NCI-H187 treated with DMSO at 0.1 percent for 48 hours (cell line): ENCODE measurements at places on chromosomes 4 and X.

DNA sequence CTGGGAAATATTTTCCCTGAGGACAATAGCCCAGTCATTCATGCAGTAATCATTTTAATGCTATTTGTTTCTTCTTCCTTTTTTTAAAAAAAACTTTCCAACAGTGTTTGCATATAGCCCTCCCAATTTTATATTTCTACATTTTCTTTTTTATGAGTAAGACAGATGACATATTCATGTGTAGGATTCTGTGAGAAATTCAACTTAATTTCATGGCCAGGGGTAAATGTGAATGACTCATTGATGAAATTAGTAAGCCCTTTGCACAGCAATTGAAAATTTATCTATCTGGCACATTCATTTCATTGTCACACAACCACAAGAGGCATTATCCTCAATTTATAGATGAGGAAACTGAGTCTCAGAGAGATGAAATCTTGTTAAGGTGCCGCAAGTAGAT, 13.7 kb upstream of the SMIM20 start:
- DNase-seq: no peak

- DNase-seq: no peak
Observed at GRCh38 chrX:70044541-70045245, 5.0 kb downstream of the AWAT2 start.

GRCh38 chr4:39237179-39237578, 54.9 kb downstream of the WDR19 start:
- DNase-seq: no peak

DNA sequence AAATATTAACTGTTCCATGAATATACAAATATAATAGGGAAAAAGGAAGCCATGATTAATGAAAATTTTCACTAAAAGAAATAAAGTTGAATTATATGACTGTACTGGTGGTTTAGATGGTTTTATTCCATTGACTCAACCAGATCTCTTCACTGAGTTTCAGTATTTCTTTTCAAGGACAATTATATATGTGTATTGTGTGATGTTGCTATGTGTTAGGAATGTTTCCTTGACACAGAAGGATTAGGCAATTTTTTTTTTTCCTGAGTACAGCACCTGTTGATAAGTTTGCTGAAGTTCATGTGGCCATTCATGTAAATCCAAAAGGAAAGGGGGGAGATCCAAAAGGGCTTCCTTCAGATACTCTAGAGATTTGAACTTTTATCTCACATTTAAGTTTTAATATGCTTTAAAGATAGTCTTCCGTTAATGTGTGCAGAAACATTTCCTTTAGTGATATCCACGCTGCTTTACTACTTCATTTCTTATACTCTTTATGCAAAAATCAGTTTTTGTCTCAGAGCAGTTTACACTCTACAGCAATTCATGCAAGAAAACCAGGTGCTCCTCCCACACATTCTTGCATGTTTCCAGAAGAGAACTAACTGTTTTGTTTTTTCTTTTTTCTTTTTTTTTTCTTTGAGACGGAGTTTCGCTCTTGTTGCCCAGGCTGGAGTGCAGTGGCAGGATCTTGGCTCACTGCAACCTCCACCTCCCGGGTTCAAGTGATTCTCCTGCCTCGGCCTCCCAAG, 249.1 kb downstream of the RPA4 start:
- no peak for DNase-seq

DNA sequence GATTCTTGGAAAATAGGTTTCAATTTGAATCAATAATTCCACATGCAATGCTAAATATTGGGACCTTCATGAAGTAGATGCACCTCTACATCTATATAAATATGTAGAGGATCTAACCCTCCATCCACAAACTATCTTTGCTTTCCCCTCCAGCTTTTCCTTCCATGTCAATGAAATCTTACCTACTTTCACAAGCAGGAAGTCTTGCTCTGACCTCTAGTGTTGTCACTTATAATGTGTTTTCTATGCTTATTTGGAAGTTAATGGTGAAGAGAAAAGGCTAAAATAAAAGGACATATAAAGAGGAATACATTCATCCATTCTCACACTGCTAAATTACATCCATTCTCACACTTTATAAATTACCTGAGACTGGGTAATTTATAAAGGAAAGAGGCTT, 472.7 kb upstream of the DIAPH2 start:
- DNase-seq: no peak

DNA sequence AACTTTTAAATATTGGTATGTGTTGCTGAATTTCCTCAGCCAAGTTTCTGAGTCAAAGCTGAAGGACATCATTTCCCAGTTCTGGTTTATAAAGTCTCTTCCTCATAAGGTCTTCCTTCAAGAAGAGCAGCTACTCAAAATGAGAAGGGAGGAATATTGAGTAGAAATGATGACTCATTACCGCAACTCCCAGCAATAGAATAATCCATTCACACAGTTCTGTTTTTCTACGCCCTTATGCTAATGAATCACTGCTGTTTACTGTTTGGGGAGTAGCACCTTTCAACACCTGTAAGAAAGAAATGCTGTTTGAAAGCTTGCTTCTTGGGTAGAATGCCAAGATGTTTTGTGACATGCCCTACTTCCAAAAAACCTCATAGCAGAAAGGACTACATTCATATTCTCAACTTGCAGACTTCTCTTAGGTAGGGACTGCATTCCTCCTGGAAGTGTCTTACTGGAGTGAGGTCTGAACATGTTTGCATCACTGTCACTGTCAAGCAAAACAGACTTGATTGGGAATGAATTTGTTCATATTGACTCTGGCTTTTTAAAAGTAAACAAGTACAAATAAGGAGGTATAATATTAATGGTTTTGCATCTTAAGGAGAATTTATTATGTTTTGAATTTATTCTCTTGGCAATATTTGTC, 147.2 kb upstream of the BANK1 start:
- DNase-seq: no peak

DNA sequence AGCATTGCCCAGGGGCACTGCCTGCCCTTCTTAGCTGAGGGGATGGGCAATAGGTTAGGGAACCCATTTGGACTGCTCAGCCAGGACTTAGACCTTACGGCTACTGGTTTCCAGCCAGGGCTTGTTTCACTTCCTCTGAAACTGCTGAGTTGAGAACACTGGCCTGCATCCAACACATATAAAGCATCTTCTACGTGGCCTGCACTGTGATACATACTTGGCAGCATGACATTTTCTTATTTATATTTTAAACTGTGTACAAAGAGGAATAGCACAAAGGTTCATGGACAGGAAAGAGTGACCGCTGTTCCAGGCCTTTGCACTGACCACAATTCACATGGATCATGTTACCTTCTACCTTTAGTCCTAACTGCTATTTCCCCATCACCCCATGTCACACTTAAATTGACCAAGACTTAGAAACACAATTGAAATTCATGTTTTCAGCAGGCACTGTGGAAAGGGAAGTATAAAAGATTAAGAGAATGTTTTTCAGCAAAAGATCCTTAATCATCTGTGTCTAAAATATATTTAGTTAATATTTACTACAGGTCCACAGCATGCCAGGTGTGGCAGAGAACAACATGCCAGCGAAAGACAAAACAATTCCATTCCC, 43.7 kb downstream of the NLGN4X start:
- no peak for DNase-seq

- DNase-seq: no peak
Observed at GRCh38 chrX:2691543-2692220, 587 bp downstream of the CD99 start.

- no peak for DNase-seq
Observed at GRCh38 chr4:16126714-16127113, 42.9 kb upstream of the PROM1 start.

DNA sequence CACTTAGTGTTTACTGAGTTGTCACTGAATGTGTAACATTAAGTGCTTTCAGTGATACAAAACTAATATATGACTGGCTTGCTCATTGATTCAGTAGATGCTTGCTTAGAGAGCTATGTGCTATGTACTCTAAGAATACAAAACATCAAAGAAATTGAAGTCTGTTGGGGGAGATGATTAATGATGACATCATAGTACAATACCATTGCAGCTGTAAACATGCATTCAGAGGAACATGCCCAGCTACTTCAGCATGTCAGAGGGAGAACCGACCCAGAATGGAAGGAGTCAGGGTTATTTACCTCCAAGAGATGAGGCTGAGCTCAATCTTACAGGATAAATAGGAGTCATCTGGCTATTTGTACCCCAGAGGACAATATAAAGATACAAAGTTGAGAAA, 290.8 kb downstream of the TENM3 start:
- DNase-seq: no peak

GRCh38 chr4:121728066-121728465, 31.3 kb upstream of the ANXA5 start:
- no peak for DNase-seq

- no peak for DNase-seq
Observed at GRCh38 chr4:165385126-165385525, 6.3 kb downstream of the CPE start.

- no peak for DNase-seq
Observed at GRCh38 chrX:40224658-40225057, 126.9 kb upstream of the BCOR start.

DNA sequence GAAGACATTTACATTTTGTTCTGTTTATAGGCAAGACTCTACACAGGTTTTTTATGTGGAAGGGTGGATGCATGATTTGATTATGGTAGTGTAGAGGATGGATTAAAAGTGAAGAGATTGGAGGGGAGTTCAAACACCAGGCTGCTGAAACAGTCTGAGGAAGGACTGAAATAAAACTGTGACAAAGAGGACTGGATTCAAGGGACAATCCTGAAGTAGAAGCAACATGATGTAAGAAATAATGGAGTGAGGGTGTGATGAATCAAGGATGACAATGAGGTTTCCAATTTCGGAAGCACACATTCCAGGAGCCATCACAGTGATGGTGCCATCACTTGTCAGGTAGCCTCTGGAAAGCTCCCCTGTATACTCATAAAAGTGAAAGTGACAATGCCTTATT, 103.5 kb downstream of the SYNPO2 start:
- no peak for DNase-seq

- DNase-seq: no peak
Observed at GRCh38 chr4:2436301-2436700, 17.5 kb downstream of the CFAP99 start.

GRCh38 chr4:184616633-184617551, 32.4 kb downstream of the CASP3 start:
- no peak for DNase-seq

DNA sequence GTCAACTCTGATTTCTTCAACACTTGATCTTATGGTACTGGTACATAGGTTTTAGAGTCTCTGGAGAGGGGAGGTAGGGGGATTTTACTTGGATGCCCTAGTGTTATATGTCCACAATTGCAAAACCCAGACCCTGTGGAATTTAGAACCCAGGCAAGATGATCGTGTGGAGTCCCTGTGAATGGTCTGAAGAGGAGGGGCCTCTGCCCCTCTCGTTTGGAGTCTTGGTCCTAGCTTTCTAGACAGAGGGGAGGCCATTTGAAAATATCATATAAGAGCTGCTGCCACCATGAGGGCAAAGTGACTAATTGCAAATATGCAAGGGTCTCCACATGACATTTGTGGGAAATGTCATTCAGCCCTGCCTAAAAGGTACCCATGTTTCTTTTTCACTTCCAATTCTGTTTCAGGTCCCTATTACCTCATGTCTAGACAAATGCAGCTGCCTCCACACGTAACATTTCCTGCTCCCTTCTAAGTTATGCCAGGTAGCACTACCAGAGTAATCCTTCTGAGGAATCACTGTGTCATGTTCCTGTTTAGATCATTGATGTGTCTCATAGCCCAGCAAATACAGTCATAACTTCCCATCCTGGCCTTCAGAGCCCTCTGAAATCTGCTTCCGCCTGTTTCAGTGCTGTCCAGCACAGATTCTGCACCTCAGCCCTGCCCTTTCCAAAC, 126.8 kb downstream of the KLHL8 start:
- DNase-seq: no peak

DNA sequence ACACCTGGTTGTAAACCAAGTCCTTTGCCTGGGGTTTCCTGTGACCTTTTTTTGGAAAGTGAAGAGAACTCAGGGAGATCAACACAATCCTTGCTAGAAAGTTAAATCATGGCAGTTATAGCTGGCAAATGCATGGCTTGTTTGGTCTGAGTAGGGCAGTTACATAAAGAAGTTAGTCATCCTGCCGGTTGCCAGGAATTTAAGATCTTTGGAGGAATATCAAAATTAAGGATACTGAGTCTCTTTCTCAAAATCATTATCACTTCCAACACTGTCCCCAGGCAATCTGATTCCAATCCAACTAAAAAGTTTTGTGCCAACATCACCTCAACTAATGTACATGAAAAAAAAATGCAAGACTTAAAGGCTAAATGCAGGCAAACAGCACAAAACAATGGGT, 40.3 kb downstream of the C4orf54 start:
- no peak for DNase-seq

DNA sequence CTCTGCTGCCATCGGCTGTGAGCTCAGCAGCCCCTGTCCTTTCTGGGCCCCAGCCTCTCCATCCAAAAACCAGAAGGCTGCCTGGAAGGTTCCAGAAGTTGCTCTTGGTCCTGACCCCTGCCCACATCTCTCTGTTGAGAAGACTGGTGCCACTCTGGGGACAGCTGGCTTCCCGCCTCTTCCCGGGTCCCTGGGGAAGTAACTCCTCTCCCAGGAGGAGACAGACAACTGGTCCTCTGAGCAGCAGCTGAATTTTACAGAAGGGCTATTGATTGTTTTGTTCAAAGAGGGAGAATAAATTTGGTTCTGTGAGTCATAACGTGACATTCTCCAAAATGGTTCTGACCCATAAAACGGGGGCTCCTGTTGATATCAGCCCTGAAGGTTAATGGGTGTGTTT, 61.2 kb downstream of the TRMT44 start:
- no peak for DNase-seq

- no peak for DNase-seq
Observed at GRCh38 chr4:84511703-84512102, 12.6 kb upstream of the NKX6-1 start.

DNA sequence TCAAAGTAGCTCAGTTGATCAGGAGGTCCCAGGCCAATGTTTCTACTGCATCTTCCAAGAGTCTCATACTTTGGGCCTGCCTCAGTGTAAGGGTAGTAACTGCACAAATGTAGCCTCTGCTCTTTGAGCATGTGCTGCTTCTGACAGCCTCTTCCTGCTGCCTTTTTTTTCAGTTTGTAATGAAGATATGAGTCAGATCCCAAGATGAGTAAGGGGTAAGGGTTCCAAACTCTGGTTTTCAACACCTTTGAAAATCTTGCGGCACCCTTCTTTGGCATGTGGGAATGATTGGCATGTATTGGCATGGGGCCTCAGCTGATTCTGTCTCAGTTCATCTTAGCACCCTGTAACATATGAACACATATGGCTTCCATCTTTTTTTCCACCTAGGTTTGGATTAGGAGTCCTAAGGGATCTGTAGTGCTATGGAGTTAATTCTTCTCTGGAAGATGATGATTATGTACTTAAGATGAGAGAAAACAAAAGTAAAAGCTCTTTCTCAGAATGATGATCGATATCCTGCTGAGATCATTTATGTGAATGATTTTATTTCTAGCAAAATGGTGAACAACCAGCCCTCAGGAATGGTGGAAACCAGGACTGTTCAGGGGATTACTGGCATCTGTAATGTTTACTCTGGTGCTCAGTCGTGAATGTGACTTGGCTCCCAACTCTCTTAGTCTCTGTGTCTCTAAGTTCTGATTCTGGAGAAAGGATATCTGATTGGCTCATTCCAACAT, 118.7 kb upstream of the PRPS2 start:
- no peak for DNase-seq
